ENCODE measurements at places on chromosomes 7 and 10.

GRCh38 chr10:83680470-83680891 lies 458.8 kb upstream of the GHITM start:
- DNase-seq: no peak

DNA sequence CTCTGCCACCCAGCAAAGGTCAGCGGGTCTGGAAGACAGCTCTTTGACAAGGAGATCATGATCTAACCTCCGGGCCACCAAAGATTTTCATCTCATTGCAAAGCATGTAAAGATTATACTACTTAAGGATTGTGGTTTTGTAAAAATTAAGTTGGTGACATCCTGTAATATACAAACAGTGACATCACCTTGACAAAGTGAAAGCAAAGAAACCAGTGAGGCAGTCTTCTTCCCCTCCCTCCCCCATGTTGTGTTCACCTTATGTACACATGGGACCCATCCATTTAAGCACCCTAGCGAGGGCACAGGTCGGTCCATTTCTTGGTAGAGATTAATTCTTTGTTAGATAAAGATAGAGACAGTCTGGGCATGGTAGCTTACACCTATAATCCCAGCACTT lies 3.9 kb downstream of the MDH2 start:
- DNase-seq: no peak

- DNase-seq: no peak
Measured at GRCh38 chr10:124286621-124287020, 132.1 kb downstream of the OAT start.

DNA sequence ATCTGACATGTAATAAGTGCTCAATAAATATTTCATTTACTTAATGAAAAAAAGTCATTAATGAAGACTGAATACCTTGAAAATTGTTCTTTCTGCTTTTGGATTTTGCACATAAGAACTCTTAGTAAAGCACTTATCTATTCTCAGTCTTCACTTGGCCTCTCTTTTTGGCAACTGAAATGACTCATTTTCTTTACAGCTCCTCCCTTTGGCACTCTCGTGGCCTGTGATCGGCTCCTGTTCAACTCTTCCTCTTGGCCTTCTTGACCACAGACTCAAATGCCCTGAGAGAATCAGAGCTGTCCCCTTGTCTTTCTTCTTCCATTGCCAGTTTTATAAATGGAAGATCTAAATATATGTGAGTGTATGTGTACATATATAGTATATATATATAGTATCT lies 54.2 kb downstream of the FOXP2 start:
- no peak for DNase-seq

DNA sequence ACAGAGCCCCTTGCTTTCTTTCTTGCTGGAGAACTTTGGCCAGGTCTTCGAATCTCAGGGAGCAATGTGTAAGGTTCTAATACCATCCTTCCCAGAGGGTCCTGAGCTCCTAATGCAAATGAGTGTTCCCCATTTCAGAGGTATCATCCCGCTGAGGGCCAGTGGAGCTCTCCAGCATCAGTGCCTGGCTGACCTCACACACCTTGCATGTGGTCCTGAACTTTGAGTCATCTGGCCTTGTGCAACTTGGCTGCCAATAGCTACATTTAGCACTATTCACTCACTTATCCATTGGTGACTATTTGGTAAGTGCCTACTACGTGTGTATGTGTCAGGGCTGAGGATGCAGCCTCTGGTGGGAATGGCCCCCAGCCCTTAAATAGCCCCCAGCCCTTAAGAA lies 48.4 kb upstream of the HABP2 start:
- DNase-seq: no peak

DNA sequence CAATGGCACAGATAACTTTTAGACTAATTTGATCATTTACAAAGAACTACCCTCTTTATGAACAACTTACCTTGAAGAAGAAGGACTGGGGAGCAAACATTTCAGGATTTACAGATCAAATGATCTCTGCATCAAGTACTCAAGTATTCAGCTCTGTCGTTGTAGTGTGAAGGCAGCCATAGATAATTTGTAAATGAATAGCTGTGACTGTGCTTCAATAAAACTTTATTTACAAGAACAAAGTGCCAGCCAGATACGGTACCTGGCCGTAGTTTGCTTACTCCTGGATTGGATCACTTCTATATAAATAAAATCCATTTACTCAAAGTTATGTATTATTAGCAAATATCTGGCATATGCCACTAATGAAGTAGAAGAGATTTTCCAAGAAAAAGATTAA lies 388.2 kb upstream of the SEMA3A start:
- DNase-seq: no peak

- no peak for DNase-seq
Measured at GRCh38 chr10:59470570-59470969, 108.2 kb upstream of the FAM13C start.

All from NB4 (cell line).